ENCODE measurements at places on chromosomes 3 and 15. TPM values are rescaled to one million over a fixed set of nuclear protein-coding genes. Genes with fewer than 3 reads are reported as not detected.
A peak's percentile ranks its signal among the peaks of the same experiment; 100 is the strongest.

The HRG gene
- total RNA-seq = not detected

DNA sequence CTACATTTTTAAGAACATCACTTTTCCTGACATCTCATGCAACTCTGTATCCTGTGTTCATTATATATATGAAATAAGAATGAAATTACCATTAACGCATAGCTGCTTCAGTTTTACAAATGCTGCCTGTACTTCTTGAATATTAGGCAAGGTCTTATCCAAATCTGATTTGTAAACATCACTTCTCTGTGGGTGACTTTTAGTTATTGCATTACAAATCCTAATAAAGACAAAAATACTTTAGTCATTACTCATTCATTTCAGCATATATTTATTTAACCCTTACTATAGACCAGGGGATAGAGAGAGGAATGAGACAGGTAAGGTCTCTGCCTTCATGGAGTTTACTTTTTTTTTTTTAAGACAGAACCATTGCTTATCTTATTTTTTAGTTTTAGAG is 36.8 kb downstream of the MTMR10 start:
- peak; percentile 22 for DNase-seq

The DNAH12 gene
- total RNA-seq = 0.09 TPM

The POLQ gene
- 10.1 TPM for total RNA-seq

The PLSCR4 gene
- total RNA-seq = 28.3 TPM

The XYLB gene
- 4.9 TPM for total RNA-seq

- DNase-seq = no peak
Measured at GRCh38 chr15:78642331-78642730, 1.3 kb upstream of the CHRNB4 start.

The PLS1 gene
- total RNA-seq = 0.99 TPM
